ENCODE measurements at places on chromosomes 4 and X.

DNA sequence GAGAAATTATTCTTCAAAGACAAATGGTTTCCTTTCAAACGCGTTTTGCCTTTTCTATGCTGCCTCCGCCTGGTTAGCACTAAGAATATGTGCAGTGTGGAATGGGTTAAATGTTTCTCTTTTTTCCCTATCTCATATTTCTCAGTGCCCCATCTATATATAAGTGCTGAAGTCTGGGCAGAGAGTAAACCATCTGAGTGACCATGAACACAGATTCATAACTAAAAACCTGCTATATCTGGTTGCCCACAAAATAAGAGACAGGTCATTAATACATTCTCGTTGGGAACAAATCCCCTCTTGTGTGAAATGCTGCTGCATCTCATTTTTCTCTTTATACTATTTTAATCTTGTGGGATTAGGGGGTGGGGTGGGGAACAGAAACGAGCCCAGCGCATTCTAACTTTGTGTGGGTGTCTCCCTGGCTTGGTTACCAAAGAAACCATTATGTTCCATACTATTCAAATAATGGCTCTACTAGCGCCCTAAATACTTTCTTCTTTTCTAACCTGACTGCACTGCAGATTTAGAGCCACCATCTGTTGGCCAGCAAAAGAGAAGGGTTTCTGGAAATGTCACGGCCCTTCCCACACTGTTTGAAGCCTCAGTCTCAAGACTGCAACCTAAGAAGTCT lies 42.2 kb upstream of the PTCHD1 start:
- DNase-seq: no peak

DNA sequence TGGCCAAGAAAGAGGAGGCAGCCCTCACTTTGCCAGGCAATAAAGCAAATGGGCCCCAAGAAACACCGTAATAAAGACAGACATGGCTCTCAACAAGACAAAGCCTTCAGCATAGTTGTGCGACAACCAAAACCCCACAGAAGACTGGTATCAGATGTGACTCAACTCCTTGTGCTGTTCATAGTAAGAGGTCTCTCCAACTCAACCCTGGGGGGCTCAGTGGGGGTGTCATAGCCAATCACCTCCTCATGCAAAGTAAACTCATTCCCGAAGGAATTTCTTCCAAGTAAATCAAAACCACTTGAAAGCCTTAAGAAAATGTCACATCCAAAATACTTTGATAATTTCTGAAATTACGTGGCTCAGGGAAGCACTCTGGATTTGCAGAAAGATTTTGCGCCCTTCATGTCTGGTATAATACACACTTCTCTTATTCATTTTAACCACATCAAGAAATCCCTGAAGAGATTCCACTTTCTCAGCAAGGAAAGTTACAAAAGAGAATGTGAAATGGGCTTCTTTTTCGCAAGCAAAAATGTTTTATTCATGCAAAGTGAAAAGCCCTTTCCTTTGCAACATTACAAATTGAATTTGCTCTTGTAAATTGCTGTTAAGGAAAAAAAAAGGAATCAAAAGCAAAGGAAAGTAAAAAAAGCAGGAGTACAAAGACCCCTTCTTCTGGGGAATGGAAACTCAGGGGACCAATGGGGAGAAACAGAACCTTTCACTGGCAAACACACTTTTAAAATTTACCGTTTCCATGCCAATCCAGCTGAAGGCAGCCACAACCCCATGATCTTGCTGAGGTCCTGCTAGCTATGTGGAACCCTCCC lies 137.4 kb downstream of the NSUN7 start:
- no peak for DNase-seq

- DNase-seq: no peak
Measured at GRCh38 chrX:39439906-39440798, 638.9 kb downstream of the MID1IP1 start.

DNA sequence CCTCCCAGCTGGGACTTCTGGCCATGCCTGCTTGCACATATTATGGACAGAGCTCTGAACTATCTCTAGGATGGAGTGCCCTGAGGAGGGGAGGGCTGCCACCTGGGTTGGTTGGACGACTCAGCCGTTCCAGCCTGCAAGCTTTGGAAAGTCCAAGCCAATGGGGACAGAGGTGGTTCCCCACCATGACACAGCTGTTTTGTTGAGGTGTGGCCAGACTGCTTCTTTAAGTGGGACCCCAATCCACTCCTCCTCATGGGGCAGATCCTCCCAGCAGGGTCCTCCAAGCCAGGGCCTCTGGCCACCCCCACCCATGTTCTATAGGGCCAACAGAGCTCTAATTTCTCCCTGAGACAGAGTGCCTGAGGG lies 22.7 kb downstream of the F8A3 start:
- peak; percentile 28 for DNase-seq

- DNase-seq: peak; percentile 45
Measured at GRCh38 chr4:76955182-76955581, 5.6 kb downstream of the SEPTIN11 start.

DNA sequence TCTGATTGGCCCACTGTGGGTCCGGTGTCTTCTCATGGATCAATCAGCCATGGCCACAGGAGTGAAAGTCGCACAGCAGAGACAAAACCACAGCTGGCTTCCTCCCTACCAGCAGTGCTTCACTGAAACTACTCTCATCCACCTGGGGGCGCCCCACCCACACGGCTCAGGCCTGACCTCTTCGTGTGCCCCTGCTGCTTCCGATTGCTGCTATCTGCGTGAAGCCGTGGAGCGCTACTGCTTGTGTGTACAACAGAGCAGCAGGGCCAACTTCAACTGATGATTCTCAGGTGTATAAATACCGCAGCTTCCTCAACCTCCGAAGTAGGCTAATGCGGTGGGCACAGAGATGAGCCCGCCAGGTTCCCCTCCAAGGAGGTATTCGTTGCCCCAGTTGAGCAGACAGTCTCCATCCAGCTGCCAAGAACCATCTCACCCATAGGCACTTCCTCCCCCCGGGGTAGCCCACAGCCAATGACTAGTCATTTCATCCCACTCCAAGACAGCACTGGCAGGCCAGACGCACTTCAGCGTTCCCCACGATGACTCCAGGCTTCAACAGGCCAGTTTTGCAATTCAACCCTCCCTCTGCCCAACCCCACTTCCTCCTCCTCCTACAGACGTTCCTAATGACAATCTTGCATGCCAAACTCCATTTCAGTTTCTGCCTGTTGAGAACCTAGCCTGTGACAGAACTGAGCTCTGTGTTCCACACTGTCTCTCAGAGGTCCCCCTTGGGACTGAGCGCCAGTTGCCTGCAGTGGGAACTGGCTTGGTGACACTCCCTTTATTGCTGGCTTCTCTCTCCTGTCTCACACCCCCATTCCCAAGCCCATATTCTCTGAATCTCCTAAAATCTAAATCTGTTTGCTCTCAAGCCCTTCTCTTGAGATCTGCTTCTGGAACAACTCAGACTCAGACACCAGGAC lies 41.3 kb upstream of the ATP6AP2 start:
- peak; percentile 80 for DNase-seq

DNA sequence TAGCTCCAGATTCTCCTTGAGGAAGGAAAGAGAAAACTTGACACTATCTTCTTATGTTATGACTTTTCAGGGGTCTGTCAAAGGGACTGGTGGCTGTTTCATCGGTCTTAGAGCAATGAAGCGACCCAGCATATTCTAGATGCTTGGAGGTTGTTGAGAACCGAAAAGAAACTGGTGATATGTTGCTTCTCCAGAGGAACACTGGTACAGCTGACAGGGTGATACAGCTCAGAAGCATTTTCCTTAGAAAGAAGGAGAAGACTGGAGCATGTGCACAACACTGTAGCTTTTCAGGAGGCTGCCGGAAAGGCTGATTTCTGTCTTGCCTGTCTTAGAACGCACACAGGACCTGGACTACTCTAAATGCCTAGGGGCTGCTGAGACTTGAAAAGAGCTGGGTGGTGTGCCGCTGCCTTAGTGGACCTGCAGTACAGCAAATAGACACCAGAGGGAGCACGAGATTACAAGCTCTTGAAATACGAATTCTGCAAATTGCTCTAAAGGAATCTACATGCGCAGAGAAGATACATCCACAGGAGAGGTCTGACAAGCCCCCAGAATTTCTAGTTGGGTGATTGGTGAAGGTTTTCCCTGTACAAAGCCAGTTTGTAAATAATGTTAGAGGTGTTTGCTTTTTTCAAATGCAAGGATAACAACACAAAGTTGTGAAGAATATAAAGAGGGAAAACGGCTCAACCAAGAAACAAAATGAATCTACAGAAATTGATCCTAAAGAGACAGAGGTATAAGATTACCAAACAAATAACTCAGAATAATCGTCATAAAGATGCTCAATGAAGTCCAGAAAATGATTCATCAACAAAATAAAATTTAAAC lies 223.1 kb upstream of the DMD start:
- DNase-seq: peak; percentile 45

- DNase-seq: no peak
Measured at GRCh38 chrX:71532078-71532752, 689 bp upstream of the OGT start.

DNA sequence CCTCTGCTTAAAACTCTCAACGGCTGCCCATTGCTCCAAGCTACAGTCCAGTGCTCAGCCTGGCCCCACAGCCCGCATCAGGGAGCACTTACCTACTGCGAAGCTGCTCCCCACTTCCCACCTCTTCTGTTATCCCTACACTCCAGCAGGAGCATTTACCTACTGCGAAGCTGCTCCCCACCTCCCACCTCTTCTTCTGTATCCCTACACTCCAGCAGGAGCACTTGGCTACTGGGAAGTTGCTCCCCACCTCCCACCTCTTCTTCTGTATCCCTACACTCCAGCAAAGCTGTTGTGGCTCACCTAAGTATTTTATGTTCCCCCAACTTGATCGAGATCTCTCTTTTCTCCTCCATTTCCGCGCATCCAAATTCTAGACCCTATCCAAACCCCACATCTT lies 563.3 kb upstream of the ZFP42 start:
- DNase-seq: no peak

DNA sequence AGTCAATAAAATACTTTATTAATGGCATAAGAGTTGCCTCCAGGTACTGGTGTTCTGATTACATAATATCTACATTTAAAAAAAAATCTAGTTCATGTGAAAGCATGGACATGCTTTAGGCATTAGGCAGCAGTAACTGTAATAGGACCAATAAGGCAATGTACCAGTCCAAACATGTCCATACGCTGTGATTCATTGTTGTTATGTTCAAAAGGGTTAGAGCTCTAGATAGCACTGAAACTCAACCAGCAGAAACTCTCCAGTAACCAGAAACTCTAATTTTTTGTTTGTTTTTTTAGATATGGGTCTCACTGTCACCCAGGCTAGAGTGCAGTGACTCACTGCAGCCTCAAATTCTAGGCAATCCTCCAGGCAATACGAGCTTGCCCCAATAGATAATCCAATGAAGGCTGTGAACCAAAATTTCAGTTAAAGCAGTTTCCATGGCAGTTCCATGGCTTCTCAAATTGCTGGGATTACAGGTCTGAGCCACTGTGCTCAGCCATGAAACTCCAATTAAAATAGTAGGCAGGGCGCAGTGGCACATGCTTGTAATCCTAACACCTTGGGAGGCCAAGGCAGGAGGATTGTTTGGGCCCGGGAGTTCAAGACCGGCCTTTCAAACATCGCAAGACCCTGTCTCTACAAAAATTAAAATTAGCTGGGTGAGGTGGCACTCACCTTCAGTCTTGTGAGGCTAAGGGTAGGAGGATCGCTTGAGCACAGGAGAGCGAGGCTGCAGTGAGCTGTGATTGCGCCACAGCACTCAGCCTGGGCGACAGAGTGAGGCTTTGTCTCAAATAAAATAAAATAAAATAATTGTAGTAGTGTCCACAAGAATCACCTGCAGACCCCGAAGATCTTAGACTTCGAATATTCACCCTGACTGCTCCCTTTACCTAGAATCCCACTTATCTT lies 36.3 kb downstream of the MGARP start:
- DNase-seq: peak; percentile 45

GRCh38 chr4:120155287-120155686 lies 88.6 kb upstream of the MAD2L1 start:
- no peak for DNase-seq

DNA sequence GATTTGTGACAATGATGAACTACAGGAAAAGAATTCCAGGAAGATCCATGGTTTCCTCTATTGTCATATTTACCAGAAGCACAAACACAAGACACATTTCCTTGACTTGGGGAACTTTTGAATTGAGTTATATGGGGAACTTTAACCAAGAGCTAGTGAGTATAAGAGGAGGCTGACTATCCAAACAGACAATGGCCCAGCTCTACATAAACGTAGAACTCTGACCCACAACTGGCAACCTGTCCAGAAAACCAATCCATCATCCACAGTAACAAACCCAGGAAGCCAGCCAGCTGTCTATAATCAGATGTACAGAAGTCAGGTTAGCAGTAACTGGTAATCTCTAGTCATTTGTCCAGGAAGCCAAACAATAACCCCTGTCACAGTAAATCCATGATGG lies 167.0 kb upstream of the CPEB2 start:
- no peak for DNase-seq

DNA sequence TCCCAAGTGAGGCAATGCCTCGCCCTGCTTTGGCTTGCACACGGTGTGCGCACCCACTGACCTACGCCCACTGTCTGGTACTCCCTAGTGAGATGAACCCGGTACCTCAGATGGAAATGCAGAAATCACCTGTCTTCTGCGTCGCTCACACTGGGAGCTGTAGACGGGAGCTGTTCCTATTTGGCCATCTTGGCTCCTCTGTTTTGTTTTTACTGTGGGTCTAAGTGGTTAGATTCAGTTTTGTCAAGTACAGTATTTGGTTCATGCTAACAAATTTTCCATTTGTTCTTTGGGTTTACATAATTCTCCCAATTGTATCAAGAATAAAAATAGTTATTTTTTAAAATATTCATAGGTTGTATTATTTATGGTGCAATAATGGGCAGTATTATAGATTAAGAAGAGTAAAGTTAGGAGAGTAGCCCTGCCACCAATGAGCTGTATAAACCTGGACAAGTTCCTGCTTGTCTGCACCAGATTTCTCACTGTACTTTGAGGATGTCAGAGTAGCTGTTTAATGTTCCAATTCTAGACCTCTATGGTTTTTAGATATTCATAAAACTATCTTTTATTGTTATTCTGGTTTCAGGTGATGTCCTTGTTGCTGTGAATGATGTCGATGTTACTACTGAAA lies 23.4 kb downstream of the INTU start:
- no peak for DNase-seq

DNA sequence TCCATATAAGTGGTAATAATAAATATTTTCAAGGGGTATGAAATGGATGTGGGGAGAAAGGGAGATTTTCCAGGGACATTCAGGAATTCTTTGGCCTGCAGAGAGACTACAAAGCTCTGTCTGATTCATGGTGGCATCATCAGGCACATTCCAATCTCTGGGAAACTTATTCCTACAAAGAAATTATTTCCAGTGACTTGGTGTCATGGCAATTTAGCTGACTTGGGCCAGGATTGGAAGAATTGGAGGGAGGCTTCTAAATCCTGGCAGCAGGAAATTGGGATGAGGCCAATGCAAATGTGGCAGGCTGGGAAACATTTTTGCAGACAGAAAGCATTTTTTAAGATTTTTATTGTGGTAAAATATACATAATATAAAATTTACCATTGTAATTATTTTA lies 204.6 kb downstream of the RTL9 start:
- no peak for DNase-seq

GRCh38 chr4:153222707-153223426 lies 18.6 kb downstream of the TRIM2 start:
- peak; percentile 61 for DNase-seq

- DNase-seq: no peak
Measured at GRCh38 chr4:38470735-38471262, 193.2 kb upstream of the KLF3 start.

- no peak for DNase-seq
Measured at GRCh38 chrX:130876226-130876625, 26.8 kb downstream of the ENOX2 start.

- no peak for DNase-seq
Measured at GRCh38 chr4:54940996-54941865, 184.2 kb downstream of the KDR start.
